ENCODE measurements at places on chromosomes 5 and 9.

- no peak for DNase-seq
Measured at GRCh38 chr5:137361280-137361679, 137.8 kb downstream of the SPOCK1 start.

- DNase-seq, result no peak
Measured at GRCh38 chr5:131204964-131205363, 34.2 kb downstream of the LYRM7 start.

- DNase-seq, result no peak
Measured at GRCh38 chr5:98482321-98483300, 290.9 kb upstream of the RGMB start.

DNA sequence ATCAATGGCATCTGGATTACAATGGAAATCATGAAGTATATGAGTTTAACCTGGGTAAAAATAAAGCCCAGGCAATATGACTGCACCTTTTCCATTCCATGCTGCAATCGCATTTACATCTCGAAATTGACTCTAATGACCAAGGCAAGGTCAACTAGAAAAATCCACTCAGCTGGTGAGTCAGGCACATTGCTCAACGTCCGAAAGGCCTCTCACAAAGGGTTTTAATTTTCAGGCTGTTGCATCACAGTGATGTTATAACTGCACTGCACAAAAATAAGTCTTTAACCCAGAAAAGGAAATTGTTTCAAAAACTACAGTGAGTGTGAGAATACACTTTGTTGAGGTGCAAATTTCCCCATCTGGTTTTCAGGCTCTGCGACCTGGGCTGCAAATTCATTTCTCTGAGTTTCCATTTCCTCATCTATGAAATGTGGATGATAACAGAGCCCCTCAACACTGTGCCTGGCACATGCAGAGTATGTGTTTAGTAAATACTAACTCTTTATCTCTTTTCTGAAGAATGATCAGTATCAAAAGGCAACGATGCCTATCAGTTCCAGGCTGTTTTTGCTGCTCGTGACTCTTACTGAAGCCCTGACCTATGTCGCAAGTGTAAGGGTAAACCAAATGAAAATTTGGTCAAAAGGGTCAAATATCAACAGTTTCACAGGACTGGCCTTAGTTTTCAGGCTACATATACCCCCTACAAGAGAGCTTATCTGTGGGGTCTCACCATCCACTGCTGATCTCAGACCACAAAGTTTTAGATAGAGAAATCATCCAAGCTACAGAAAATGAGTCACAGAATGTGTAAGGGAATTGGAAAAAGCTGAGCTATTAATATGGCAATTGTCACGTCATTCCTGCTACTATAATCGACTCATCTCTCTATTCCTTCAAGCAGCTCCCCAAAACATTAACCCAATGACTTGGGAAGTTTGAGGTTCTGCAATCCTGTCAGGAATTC, 4.1 kb downstream of the NFIL3 start:
- no peak for DNase-seq

GRCh38 chr9:136807281-136808074, at the start of gene RABL6:
Gene RABL6 (plus strand): TSS chr9:136807948. CDS start chr9:136808197, 249 bp downstream.
- peak; percentile 67 for DNase-seq

DNA sequence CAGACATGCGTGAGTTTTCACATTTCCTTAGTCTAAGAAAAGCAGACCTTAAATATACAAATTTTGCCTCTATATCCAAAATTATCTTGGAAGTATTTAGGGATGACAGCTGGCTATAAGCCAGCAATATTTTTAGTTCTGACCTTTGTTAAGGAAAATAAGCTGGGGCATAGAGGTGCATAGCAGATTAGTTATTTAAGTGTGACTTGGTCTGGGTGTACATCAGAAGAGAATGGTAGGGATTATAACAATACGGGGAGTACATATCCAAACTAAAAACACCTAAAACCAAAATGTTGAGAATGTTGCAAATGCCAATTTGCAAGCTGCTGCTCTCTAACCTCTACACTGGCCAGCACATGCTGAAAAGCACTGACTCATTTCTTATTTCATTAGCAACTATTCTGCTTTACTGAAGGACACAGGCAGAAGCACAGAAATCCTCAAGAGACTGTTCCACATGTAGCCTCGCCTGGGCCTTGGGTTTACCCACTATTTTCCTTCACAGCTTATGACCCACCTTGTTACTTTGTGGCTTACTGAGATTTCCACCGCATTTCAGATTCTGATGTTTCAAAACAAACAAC, 22.3 kb downstream of the LEAP2 start:
- no peak for DNase-seq

GRCh38 chr9:89929673-89930480, 325.1 kb downstream of the GADD45G start:
- DNase-seq, result no peak

DNA sequence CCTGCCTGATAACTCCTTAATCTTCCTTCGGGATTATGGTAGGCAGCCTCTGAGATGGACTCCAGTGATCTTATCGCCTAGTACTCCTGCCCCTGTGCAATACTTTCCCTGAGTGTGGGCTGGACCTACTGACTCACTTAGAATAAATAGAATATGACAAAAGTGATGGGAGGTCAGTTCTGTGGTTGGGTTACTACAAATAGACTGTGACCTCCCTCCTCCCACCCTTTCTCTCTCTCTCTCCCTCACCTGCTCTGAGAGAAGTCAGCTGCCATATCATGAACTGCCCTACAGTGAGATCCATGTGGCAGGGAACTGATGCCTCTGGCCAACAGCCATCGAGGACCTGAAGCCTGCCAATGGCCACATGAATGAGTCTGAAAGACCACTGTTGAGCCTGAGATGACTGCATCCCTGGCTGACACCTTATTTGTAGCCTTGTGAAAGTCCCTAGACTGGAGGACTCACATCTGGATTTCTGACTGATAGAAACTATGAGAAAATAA, 31.7 kb downstream of the NRG2 start:
- DNase-seq, result no peak

DNA sequence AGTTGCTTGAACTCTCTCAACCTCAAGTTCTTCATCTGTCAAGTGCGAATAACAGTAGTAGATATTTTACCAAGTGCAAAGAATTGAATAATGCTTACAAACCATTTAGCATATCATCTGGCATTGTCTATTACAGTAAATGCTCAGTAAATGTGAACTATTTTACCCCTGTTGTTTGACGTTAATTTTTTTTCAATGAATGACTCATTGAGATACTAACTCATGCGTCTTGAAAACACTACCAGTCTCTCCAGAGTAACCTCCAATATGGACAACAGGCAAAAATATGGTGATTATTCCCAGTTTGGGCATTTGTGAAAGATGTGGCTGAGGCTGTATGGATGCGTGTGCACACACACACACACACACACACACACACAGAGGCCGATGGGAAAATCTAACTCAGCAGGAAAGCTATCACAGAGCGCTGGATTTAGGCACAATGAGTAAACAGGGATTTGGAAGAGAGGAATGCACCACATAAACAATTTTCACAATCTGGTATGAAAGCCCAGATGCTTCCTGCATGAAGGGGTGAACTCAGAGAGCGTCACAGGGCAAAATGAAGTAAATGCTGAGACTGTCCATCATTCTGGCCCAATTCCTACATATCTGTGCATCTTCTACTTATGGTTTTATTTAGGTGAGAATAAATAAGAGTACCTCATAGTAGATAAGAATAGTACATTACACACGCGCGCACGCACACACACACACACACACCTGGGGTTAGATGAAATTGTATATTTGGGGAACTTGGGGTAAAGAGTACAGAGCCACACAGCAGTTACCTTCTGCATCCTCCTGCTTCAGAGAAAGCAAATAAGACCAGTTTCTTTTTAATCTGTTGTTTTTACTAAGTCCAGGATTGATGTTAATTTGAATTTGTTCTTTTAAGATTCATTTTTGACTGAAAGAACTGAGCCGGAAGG, 128.7 kb downstream of the PALM2AKAP2 start:
- DNase-seq, result no peak

DNA sequence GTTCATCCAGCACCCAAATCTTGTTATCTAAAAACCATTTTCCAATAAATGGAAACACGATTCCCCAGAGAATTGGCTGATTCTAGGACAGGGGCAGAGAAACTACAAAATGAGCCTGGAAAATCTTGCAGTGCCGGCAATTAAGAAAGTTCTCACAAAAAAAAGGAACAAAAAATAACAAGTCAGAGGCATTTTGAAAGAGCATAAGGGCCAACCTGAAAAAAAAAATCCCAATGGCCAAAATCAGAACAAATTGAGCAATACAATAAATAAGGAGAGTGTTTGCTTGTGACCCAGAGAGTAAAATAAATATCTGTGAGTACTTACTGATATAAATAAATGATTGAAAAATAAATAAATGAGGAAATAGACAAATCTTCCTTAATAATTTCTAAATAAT, 55.1 kb upstream of the S1PR3 start:
- no peak for DNase-seq

Measured in T-helper 2 cell (primary cell).